ENCODE measurements at places on chromosomes 3 and 15.
A peak's percentile ranks its signal among the peaks of the same experiment; 100 is the strongest.

DNA sequence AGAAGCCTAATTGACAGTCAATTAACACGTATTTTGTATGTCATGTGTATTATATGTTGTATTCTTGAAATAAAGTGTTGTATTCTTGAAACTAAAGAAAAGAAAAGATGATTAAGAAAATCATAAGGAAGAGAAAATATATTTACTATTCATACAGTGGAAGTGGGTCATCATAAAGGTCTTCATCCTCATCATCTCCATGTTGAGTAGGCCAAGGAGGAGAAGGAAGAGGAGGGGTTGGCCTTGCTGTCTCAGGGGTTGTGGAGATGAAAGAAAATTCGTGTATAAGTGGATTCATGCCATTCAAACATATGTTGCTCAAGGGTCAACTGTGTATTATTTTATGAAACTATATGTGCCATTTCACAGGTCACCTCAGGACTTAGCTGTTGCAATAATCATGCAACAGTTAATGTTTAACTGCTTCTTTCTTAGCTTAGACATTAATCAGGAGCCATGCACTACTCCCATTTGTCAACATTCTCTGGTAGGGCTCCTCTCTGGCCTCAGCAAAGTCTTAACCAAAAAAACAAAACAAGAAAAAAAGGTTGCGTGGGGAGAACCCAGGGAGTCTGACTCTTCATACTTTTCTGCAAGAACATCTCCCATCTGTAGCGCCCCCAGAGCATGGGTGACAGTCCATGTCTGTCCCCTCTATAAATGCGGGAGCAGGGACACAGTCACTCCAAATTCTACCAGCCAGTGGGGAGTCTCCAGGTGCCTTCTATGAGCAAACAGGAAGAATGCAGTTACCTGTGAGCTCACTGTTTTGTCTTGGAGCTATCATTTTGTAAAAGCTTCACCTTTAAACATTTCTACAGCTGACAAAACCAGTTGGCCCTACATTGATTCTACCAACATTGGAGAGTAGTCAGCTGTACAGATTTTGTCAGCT, 19.9 kb upstream of the LRRC2 start:
- DNase-seq, result no peak

- DNase-seq, result no peak
Observed at GRCh38 chr3:13494463-13495350, 14.6 kb downstream of the HDAC11 start.

GRCh38 chr3:78941587-78941986, 826.2 kb downstream of the ROBO1 start:
- DNase-seq, result no peak

- no peak for DNase-seq
Observed at GRCh38 chr3:150497956-150498355, 48.3 kb downstream of the SERP1 start.

DNA sequence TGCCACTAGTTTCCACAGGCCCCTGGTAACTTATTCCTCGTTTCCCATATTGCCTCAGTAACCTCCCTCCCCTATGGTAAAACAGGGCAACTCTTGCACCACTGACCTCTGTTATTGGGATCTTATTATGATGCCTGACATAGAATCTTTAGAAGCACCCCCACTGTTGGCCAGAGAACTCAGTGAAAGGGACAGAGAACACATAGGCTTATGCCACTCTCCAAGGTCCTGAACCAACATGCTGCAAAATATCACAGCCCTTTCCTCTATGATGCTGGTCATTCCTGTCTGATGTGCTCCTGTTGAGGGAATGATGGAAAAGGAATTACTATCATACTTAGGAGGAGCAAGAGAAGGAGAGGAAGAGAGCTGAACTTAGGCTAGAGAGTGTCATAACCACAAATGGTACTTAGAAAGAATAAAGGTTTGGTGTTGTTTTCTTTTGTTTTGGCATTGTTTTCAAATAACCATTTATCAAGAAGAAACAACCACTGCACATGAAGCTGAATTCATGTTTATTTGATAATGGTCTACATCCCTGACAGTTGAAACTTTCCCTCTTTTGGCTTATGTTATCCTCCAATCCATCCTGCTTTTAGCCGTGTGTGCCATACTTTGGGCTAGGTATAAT, 330.2 kb downstream of the EPHB1 start:
- DNase-seq, result no peak

DNA sequence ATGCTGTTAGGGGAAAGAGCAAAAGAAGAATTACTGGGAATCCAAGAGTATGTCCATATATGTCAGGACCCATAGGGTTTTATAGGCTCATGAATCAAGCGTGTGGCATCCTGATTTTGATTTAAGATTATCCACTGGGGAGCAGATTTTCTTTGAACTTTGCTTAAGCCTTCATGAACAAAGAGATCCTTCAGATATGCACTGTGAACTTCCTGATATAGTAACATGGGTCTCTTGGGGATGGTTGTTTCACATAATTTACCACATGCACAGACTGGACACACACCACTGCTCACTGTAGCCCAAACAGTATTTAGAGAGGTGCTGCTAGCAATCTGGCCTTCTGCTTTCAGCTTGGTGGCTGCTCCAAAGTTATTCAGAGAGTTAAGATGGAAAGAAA, 200.9 kb upstream of the ZPLD1 start:
- DNase-seq, result no peak

DNA sequence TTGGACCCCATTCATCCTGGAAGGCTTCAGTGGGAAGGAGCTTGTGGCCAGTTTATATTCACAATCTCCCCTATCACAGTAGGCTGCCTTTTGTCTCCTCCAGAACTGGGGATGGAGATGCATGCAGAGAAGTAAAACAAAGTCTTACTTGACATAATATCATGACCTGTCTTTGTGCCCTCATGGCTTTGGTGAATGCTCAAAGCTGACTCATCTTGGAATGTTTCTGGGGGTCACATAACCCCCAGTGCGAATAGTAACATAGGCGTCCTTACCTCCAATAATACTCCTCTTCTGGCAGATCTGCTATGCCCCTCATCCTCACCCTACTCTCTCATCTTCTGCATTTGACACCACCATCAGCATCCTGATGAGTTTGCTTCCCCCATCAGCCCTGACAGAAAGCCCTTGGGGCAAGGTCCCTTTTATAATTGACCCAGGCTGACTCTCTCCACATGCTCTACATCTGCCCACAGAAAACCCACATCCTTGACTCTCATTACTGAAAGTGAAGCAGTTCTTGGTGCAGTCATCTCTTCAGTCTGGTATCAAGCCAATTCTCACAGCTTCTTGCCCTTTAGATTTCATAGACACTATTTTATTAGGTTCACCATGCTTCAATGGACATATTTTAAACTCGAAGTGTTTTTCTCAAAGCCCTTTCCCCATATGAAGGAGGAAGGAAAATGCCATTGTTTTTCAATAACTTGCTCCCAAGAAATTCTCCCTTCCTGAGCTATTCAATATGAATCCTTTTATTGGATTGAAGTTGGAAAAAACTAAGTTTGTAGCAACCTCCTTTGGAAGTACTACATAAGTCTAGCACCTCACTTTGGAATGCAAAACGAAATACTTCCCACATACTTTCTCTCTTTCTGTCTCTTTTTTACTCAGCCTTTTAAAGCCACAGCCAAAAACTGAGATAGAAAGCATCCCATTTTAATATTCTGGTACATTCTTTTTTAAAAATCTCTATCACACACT, 36.6 kb downstream of the OSTN start:
- no peak for DNase-seq

DNA sequence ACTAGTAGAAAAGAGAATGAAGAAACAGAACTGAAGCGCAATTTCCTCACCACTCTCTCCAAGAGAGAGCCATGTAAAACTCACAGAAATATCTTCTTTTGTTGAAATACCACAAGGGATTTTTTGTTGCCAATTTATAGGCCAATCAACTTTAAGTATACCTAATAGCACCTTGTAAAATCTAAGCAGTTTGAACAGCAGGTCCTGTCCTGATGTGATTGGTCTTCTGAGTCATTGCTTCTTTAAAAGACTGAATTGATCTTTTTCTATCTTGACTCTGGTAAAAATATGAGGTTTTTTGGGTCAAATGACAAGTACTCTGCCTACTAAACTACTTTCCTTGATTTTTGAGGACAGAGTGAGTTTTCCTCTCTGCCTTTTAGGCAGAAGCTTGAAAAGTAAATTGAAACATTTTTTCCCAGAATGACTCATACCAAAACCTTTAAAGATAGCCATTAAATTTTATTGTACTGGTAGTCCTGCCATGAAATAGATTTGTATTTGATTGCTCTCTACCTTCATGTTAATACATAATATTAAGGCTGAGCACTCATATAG, 343.9 kb upstream of the CBLB start:
- no peak for DNase-seq

- no peak for DNase-seq
Observed at GRCh38 chr3:143309705-143310104, 190.1 kb downstream of the CHST2 start.

DNA sequence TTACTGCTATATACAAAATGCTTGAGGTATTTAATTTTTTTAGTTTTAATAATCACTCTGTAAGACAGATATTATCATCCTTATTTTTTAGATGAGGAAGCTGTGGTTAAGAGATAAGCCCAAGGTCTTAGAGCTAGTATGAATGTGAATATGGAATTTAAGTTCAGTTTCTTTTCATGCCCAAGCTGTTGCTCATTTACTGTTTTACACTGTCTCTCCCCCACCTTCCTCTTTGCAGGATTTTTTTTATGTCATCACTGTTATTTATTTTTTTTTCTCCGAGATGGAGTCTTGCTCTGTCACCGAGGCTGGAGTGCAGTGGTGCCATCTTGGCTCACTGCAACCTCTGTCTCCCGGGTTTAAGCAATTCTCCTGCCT, 22.5 kb downstream of the MAP2K5 start:
- no peak for DNase-seq

DNA sequence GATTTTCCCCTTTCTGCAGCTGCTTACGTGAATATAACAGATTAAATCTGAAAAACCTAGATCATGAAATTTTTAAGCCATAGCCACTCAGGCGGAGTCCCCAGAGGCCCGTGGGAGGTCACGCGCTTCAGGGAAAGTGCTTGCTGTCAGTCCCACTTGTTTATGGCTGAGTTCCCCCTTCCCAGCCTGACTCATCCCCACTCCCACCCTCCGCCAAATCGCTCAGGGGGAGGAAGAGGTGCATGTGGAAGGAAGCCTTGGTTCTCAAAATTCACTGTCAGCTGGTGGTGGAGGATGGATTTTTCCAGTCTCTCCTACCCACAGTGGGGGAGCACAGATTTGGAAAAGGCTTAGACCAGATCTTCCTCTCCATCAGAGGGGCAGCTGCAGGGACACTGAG, 67.4 kb downstream of the CORO2B start:
- no peak for DNase-seq

DNA sequence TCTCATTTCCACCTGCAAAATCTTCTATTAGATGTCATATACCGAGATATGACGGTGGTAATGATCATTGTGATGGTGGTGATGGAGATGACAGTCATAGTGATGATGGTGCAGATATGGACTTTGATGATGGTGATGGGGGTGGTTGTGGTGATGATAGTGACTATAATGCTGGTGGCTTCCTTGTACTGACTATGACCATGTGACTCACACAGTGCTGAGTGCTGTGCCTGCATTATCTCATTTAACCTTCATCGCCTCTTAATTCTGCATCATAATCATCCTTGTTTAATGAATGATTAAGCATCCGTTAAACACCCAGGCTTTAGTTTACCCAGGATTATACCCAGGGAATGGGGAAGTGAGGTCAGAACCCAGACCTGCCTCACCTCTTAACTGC, 331.7 kb downstream of the FEZF2 start:
- no peak for DNase-seq

DNA sequence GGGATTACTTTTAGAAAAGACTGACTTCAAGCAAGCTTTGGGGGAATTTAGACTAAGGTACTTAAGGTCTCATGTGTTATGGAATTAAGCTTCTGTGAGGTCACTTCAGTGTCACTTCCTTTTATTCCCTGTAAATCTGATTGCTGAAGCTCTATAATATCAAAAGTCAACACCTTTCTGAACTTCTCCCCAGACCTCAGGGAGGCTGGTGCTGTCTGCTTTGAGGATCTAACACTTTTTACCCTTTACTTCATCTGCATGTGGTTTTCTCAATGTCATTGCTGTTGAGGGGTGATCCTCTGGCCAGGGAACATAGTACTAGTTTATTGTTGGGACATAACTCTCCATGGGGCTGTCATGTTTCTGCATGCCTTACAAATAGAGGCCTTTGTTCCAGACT, 41.8 kb upstream of the RASGRF1 start:
- DNase-seq, result no peak

GRCh38 chr15:59691194-59691805, 2.2 kb upstream of the BNIP2 start:
- peak; percentile 4 for DNase-seq

- DNase-seq, result no peak
Observed at GRCh38 chr3:182384221-182384620, 409.1 kb upstream of the ATP11B start.

DNA sequence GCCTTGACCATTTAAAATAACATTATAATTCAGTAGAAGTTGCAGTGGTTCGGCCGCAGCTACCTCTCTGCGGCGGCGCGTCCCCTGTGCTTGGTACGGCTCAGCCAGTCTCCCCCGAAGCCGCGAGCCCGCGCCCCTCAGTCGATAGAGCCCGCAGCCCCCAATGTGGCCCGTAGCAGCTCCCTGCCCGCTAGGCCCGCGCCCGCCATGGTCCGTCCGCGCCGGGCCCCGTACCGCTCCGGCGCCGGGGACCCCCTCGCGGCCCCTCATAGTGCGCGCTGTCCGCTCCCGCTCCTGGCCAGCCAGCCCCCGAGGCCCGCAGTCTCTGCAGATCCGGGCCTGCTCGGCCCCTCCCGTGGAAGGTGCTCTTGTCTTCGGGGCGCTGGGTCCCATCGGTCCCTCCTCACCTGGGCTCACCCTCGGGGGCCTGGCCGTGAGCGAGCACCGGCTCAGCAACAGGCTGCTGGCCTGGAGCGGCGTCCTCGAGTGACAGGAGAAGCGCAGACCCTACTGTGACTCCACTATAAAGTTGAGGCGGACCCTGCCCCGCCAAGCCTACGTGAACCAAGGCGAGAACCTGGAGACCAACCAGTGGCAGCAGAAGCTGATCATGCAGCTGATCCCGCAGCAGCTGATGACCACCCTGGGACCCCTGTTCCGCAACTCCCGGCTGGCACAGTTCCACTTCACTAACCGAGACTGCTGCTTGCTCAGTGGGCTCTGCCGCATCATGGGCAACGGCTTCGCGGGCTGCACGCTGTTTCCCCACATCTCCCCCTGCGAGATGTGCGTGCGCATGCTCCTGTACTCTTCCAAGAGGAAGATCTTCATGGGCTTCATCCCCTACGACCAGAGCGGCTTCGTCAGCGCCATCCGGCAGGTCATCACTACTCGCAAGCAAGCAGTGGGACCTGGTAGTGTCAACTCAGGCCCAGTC, 21.8 kb upstream of the GPR156 start:
- DNase-seq, result no peak

DNA sequence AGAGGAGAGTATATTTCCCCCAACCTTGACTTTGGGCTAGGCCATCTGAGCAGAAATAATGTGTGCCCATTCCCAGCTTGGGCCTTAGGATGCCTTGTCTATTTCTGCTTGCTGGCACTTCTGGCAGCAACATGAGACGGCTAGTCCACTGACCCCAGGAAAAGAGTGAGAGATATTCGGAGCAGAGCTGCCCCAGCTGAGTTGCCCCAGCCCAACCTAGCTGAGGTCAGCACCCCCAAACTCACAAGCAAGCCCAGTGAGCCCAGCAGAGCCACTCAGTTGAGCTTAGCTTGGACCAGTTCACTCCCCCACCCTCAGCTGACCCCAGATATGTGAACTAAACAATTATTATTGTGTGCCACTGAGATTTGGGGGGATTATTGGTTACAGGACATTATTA, 20.2 kb downstream of the ITGA11 start:
- no peak for DNase-seq
